ENCODE measurements at places on chromosomes 6 and 20. TPM values are rescaled to one million over a fixed set of nuclear protein-coding genes. Genes with fewer than 3 reads are reported as not detected.
A peak's percentile ranks its signal among the peaks of the same experiment; 100 is the strongest.

Gene ZC2HC1B
- not detected for total RNA-seq

Gene CCDC170
- total RNA-seq, result not detected

- no peaks in the 10 kb centered on the region for H3K36me3 ChIP-seq
- H3K27ac ChIP-seq, result no peak overlapping the region
- H3K4me1 ChIP-seq, result no peaks in the 10 kb centered on the region
These were observed 37.5 kb upstream of the LCA5 start for GRCh38 chr6:79574630-79575225.

DNA sequence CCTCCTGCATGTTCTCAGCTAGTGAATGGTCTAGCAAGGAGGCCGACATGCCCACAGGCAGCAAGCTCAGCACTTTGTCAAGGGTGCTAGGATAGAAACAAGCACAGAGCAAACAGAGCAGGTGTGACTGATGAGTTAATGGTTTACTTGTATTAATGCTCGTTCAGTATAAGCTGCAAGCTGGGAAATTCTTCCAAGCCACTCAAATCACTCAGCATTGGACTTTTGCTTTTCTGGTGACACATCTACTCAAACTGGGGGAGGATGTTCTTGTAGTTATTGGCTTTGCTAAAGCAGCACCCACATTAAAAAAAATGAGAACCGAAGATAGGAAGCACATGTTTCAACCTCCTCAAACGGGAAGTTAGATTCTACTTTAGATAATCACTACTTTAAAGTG, 43.1 kb upstream of the NEDD9 start:
- H3K4me3 ChIP-seq, result no peak overlapping the region
- no peaks in the 10 kb centered on the region for H3K27me3 ChIP-seq
- no peak for DNase-seq
- peaks cover 3% of the 10 kb centered on the region for H3K36me3 ChIP-seq
- H3K27ac ChIP-seq, result peak overlapping the region; percentile 40

GRCh38 chr20:19824861-19825260, 66.8 kb downstream of the RIN2 start:
- H3K27ac ChIP-seq, result no peak overlapping the region
- no peak overlapping the region for H3K4me3 ChIP-seq
- no peaks in the 10 kb centered on the region for H3K27me3 ChIP-seq
- no peak for DNase-seq
- H3K36me3 ChIP-seq, result no peaks in the 10 kb centered on the region
- H3K4me1 ChIP-seq, result peaks cover 6% of the 10 kb centered on the region

DNA sequence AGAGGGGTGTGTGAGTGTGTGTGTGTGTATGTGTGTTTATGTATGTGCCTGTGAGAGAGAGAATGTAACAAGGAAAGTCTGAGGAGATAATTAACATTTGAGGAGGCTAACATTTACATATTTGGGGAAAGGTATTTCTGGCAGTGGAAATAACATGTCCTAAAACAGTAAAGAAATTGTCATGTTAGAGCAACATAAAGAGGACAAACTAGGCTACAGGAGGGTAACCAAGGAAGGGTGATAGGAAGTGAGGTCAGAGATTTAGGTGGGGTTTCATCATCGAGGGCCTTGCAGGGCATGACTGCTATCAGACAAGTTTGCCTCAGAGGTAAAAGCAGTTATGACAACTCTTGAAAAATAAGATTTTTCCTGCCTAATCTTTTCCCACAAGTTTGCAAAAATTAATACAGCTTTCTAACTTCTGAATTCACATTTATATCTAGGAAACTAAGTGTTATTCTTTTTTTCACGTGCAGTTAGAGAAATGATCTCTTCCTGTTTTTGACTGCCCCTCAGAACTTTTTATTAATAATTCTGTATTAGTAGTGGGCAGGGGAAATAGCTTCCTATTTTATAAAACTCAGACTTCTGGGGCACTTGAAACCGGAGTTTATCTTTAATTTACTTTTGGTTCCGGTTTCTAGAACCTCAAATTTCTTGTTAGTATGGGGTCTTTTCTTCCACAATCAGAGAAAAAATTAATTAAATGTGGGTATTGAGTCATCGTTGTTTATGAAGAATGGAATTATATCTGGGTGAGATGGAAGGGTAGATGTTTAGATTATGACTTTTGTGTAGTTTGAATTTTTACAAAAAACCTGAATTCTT, 30.5 kb upstream of the RHAG start:
- no peaks in the 10 kb centered on the region for H3K27me3 ChIP-seq
- no peaks in the 10 kb centered on the region for H3K36me3 ChIP-seq
- H3K27ac ChIP-seq, result no peak overlapping the region
- DNase-seq, result no peak
- H3K4me3 ChIP-seq, result no peak overlapping the region

DNA sequence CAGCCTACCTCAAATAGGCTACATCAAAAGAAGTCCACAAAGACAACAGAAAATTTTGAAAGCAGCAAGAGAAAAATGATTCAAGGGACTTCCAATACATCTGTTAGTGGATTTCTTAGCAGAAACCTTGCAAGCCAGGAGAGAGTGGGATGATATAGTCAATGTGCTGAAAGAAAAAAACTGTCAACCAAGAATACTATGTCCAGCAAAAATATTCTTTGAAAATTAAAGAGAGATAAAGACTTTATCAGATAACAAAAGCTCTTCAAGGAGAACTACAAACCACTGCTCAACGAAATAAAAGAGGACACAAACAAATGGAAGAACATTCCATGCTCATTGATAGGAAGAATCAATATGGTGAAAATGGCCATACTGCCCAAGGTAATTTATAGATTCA, 34.0 kb downstream of the MCHR2 start:
- H3K27ac ChIP-seq, result no peak overlapping the region
- no peaks in the 10 kb centered on the region for H3K36me3 ChIP-seq
- H3K4me3 ChIP-seq, result no peak overlapping the region
- no peaks in the 10 kb centered on the region for H3K27me3 ChIP-seq
- DNase-seq, result no peak

DNA sequence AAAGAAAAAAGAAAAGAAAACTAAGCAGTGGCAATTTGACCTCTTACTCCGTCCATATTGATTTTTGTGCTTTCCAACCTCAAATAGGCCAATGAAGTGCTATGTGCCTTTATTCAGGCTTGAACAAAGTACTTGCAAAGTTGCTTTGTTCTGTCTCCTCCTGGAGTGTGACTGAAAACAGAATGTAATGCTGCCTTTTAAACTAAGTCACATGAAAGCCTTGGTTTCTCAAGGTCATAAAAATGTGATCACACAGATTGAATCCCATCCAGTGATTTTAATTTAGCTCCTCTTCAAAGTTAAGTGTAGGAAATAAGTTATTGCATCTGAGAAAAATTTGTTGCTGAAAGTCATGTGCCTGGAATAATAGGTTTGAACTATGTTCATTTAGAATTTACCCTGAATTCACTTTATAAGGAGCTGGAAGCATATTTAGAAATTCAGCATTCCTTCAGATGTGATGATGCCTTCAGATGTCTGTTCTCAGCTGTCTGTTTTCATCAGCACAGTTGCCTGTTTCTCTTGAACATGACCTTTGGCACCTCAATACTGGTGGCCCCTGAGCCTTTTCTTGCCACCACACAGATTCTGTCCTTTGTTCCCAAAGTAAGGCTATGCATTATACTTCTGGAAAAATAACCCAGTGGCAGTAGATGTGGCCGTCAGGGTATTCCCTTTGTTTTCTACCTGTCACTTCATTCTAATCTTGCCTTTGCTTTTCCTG, 48.8 kb downstream of the KIZ start:
- peaks cover 5% of the 10 kb centered on the region for H3K4me1 ChIP-seq
- H3K27ac ChIP-seq, result no peak overlapping the region
- H3K4me3 ChIP-seq, result no peak overlapping the region
- no peaks in the 10 kb centered on the region for H3K27me3 ChIP-seq

GRCh38 chr6:35960187-35960586, 39.3 kb upstream of the SRPK1 start:
- H3K4me3 ChIP-seq, result no peak overlapping the region
- no peaks in the 10 kb centered on the region for H3K27me3 ChIP-seq
- H3K4me1 ChIP-seq, result no peaks in the 10 kb centered on the region
- DNase-seq, result no peak
- no peak overlapping the region for H3K27ac ChIP-seq
- H3K36me3 ChIP-seq, result no peaks in the 10 kb centered on the region

All from T-cell (primary cell).